ENCODE measurements at places on chromosomes 4 and X.
A peak's percentile ranks its signal among the peaks of the same experiment; 100 is the strongest.

GRCh38 chrX:45126158-45126557 is 74.5 kb downstream of the DIPK2B start:
- DNase-seq = no peak

GRCh38 chrX:3518870-3519269 is 172.4 kb upstream of the MXRA5 start:
- DNase-seq = no peak

DNA sequence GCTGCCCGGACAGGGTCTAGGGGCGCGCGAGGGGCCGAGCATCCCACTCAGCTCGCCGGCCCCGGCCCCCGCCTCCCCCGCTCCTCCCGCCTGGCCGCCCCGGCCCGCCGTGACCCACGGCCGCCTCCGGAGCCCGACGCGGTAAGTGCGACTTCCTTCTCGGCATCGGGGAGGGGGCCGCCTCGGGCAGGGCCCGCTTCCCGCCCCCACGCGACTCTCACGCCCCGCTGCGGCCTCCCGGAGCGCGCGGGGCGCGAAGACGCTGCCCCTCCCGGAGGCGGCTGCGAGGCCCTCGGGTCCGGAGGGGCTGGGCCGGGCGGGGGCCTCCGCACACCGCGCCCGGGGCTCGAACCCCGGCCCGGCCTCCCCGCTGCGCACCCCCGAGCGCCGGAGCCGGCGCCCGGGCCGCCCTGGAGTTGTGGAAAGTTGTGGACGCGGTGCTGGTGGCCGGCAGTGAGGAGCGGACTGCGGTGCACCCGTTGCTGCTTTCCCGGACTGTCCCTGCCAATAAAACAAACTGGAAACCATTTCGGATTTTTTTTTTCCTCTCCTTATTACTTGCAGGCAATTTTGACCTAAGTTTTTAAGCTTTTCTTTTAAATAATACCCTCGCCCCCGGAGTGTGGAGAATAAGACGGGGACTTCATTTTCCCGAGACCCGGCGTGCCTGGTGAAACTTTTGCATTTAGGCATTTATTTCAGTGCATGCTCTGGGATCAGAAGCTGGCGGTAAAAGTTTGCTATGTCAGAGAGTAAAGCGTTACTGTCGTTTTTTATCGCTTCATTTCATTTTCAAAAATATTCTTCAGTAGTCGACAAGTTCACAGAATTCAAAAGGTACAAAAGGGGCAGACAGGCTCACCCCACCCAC is 13.0 kb upstream of the TMEM156 start:
- no peak for DNase-seq

DNA sequence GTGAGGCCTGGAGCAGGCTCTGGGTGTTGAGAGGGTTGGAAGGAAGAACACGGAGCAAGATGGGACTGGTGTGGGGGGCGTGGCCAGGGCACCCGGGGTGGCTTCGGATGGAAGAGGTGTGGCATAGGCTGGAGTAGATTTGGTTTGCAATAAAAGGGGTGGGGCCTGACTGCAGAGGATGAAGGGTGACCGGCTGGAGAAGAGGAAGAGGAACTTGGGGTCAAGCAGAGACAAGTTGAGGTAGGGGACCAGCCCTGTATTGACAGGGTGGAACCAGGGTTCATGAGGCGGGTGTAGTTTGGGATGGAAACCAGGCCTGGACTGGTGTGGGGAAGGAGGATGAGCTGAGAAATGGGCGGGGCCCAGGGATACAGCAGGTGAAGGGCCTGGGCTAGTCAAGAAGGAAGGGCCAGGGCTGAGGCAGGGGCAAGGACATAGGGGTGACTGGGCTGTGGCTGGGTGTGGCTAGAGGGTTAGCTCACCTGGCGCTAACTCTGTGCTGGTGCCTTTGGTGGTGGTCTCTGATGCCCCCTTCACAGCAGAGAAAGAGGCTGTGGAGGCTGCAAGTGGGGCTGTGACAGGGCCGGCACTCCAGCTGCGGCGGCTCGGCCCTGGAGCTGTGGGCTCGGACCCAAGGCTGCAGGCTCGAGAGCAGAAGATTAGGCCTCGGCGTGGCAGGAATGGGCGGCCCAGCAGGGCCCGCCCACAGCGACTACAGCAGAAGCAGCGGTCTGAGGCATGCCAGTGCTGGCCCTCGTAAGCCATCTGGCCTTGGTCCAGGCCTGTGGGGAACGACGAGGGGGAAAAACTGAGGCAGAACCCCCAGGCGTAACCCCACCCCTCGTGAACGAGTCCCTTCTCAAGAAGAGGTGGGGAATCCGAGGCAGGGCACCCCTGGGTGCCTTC is 5.0 kb downstream of the PLP2 start:
- DNase-seq = no peak

GRCh38 chrX:118115953-118116712 is 477 bp downstream of the KLHL13 start:
- DNase-seq = no peak

DNA sequence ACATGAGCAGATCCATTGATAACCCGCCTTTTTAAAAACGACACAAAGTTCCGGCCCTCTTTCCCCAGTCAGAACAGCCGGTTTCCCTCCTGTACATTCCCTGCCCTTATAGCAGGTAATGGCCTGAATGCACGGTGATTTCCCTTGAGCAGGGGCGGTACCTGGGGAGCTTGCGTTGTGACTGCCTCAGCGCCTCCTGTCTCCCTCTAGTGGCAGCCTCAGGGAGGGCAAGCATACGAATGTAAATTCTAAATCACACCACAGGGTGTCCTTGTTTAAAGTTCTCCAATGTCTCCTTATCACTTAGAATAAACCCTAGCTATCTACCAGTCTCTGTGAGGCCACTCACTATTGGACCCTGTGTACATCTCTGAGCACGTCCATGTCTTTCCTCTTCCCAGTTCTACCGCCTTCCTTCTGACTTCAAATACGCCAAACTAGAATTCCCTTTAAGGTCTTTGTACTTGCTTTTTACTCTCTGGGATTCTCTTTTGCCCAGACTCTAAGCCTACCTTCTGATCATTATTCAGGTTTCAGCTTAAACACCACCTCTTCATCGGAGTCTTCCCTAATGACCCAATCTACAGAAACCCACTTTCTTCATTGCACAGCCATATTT is 18.4 kb upstream of the LDB2 start:
- DNase-seq = peak; percentile 66

DNA sequence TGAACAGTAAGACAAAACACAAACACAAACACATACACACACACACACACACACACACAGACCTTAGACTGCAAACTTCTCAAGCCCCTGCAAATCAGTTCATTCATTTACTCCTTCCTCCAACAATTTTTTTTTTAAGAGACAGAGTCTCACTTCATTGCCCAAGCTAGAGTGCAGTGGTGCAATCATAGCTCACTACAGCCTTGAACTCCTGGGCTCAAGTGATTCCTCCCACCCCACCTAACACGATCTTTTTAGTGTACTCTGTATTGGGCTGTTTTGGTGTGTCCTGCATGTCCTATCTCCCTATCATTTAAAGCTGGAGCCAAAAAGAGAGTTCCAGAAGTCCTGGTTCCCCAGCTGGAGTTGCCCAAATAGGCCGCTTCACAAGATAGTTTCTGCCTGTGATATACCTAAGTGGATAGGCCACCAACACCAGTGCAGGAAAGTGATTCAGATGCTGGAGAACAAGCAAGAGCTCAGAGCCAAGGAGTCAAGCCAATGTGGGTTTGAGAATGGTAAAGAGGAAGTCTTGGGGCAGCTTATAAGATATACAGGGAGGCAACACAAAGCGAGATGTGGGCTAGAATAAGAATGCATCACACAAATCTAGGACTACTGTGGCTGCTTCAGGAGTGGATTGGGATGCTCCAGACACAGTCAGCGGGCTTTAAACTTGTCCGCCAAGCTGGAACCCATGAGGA is 85.4 kb upstream of the RAPGEF2 start:
- DNase-seq = no peak

GRCh38 chr4:58275856-58276255 is 1165.7 kb upstream of the IGFBP7 start:
- DNase-seq = no peak

DNA sequence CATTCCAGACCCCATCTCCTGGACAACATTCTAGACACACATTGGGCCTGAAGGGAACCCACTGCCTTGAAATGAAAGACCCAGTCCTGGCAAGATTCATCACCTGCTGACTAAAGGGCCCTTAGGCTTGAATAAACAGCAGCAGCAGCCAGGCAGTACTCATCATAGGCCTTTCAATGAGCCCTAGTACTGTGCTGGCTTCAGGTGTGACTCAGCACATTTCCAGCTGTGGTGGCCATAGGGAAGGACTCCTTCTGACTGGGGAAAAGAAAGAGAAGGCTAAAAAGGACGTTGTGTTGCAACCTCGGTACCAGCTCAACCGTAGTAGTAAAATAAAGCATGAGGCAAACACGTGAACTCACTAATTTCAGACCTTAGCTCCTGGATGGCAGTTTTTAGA is 344.0 kb downstream of the ACTRT1 start:
- no peak for DNase-seq

DNA sequence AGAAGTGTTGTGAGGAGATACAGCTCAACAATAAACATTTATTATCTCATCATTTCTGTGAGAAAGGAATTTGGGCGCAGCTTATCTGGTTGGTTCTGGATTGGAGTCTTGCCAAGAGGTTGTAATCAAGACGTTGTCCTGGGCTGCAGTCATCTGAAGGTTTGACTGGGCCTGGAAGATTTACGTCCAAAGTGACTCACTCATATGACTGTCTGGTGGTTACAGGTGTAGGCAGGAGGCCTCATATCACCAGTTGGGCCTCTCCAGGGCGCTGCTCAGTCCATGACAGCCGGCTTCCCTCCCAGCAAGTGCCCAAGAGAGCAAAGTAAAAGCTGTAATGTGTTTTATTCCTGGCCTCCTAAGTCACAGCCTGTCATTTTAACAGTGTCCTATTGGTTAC is 106.3 kb downstream of the USP46 start:
- no peak for DNase-seq

DNA sequence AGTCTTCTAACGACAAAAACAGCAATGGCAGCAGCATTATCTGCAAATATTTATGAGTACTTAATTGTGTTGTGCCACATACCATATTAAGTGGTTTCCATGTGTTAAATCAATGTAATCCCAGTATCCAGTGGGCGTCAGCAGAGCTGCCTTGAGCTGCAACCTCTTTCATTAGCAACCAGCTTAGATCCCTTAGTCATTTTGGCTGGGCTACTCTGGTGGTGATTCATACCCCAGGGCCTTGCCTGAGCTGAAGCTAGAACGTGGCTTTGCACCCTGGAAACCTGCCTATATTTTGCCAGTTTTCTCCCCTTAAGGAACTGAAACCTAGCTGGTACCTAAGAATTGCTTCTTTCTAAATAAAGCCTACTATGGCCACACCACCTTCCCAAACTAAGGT is 474.3 kb upstream of the FTHL17 start:
- DNase-seq = no peak

DNA sequence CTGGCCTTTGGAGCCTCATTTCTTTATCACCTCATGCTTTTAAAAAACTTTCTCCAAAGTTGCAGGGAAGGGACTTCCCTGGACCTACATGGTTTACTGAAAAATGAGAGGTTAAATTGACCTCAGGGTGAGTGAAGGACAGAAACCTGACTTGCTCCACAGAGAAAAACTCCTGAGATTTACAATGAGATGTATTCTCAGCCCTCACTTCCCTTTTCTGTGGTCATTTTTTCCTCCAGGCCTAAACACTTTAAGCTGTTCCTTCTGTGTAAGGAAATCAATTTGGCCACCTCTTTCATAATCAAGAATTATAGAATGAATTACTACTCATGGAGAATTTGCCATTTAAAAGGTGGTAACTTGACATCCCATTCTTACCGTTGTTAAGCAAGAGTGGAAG is 77.9 kb downstream of the HPGD start:
- DNase-seq = no peak

DNA sequence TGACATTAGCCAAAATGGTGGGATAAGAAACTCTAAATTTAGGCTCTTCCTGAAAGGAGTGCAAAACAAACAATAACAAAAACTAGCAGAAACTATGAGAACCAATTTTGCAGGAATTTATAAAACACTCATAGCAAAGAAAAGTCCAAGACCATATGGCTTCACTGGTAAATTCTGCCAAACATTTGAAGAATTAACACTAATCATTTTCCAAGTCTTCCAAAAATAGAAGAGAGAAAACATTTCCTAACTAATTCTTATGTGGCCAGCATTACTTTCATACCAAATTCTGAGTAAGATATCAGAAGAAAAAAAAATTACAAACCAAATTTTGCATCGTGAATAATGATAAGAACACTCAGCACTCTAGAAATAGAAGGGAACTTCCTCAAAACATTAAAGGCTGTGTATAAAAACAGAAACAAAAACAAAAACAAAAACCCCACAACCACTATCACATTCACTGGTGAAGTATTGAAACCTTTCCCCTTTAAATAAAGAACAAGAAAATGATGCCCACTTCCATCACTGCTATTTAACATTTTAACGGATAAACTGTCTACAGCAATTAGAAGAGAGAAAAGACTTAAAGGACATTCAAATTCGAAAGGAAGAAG is 524.3 kb upstream of the GALNTL6 start:
- DNase-seq = no peak

DNA sequence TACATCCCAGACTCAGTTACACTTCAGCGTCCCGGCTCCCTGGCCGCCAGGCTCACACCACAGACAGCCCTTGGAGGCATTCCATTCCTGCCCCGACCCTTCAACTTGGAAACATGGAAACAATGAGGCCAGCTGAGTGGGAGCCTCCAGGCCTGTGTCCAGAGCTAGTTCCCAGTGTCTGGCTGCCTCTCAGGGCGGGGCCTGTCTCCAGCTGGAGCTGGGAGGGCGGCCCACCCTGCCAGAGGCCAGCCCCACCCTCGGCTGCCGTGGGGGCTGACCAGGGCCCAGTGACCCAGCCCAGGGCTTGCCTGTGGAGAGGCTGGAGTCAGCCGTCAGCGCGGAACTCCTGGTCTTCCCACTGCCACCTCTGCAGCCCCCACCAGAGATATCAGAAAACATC is 37.4 kb upstream of the SPON2 start:
- no peak for DNase-seq

GRCh38 chr4:3364199-3364598 is 71.4 kb downstream of the RGS12 start:
- no peak for DNase-seq

DNA sequence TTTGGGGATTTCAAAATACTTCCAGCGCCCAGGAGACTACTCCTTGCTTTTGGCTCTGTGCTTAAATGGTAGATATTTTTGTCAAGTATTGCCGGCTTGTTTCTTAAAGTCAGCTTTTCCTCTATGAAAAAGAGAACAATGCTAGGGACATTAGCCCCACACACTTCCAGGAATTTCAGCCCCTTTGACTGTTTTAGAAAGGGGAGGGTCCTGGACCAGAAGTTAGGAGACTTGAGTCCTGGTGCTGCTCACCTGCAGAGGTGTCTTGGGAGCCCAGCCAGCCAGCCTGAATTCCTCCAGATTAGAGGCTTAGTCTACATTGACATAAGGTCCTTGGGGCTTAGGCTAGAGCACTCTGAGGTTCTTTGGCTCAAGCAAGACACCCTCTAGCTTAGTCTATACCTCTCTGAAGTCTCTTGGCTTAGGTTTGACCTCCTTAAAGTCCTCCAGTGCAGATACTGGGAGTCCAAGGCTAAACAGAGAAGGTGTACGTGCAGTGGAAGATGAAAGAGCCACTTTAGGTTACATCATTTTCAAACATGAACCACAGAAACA is 1.6 kb upstream of the SETD7 start:
- no peak for DNase-seq

GRCh38 chr4:19944251-19944650 is 307.5 kb upstream of the SLIT2 start:
- DNase-seq = no peak

All from stimulated activated CD4-positive, alpha-beta T cell treated with anti-CD3 and anti-CD28 coated beads, Interleukin-12 subunit alpha, Interleukin-12 subunit beta, amount 100 ng/mL, for 4 hours (primary cell).